ENCODE measurements at places on chromosomes 3 and 15. TPM values are rescaled to one million over a fixed set of nuclear protein-coding genes. Genes with fewer than 3 reads are reported as not detected.

DNA sequence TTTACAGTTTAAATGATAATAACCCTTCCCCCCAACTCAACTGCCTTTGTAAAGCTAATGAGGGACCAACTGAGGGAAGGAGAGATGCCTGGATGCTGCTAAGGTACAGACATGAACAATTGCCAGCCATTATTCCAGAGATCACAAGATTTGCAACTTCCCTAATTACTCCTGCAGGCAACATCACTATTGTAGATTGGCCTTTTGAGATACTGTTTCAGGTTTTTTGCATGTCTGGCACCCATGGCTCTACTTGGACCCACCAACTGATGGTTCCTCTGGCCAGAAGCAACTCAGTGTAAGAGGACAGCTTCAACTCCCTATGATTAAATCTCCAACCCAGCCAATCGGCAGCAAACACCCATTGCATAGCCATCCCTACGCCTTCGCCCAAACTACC, 478.7 kb downstream of the FHIT start:
- H3K27ac ChIP-seq, result no peak overlapping the region
- no peaks in the 10 kb centered on the region for H3K27me3 ChIP-seq
- no peak for DNase-seq
- H3K4me3 ChIP-seq, result no peak overlapping the region
- H3K4me1 ChIP-seq, result no peaks in the 10 kb centered on the region

GRCh38 chr3:175105066-175105465, 245.9 kb downstream of the NAALADL2 start:
- no peak overlapping the region for H3K4me3 ChIP-seq
- H3K4me1 ChIP-seq, result no peaks in the 10 kb centered on the region
- H3K36me3 ChIP-seq, result no peaks in the 10 kb centered on the region
- DNase-seq, result no peak

DNA sequence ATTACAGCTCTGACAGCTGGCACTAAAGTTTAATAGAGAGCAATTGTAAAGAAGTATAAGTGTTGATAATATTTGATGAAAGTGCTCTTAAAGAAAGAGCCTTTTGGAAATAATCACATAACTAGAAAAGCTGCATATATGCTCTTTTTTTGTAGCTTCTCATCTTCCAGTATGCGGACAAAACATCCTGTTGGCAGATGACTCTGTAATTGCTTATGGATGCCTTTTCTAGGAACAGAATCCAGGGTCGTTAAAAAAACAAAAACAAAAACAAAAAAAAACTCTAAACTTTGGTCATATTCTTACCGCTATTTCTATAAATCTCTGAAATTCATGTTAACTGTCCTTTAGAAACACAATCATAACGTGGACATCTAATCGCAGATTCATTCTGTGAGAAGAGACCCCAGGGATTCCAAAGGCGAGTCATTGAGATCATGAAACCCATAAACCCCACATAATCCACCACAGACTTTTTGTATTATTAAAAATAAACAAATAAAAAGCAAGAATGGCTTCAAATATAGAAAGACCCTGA, 109.8 kb downstream of the EPHA3 start:
- H3K27ac ChIP-seq, result no peak overlapping the region
- no peak for DNase-seq
- H3K27me3 ChIP-seq, result no peaks in the 10 kb centered on the region
- no peaks in the 10 kb centered on the region for H3K36me3 ChIP-seq
- H3K4me1 ChIP-seq, result no peaks in the 10 kb centered on the region

DNA sequence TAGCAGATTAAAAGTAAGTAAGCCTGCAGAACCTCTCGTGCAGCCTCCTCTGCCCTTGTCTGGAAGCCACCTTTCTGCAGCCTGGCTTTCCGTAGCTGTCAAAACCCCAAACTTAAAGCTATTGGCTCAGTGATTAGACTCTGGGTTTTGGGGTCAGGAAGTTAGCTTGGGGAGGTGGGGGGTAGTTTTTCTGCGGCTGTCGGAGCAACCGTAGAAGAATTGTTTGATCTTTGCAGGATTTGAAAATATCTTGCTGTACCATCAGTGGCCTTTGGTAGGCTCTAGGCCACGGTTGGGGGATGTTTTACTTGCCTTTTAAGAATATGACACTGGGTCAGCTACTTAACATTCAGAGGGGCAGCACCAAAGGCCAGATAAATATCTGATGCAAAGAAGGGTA, 88.4 kb upstream of the RASGRP1 start:
- H3K27me3 ChIP-seq, result peaks cover 5% of the 10 kb centered on the region
- no peaks in the 10 kb centered on the region for H3K4me1 ChIP-seq
- H3K4me3 ChIP-seq, result no peak overlapping the region
- no peak overlapping the region for H3K27ac ChIP-seq
- no peaks in the 10 kb centered on the region for H3K36me3 ChIP-seq
- no peak for DNase-seq

DNA sequence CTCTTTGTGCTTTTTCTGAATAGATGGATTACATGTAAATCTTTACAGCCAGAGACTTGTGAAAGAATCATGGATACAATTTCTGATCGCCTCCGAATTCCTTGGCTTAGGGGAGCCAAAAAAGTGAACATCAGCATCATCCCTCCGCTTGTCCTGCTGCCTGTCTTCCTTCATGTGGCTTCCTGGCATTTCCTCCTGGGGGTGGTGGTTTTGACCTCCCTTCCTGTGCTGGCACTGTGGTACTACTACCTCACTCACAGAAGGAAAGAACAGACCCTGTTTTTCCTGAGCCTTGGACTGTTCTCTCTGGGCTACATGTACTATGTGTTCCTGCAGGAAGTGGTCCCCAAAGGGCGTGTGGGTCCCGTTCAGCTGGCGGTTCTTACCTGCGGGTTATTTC, 5.9 kb downstream of the ZDHHC23 start:
- peaks cover 4% of the 10 kb centered on the region for H3K4me1 ChIP-seq
- H3K36me3 ChIP-seq, result no peaks in the 10 kb centered on the region
- no peak for DNase-seq

- no peak overlapping the region for H3K27ac ChIP-seq
- no peak overlapping the region for H3K4me3 ChIP-seq
Measured at GRCh38 chr3:9185701-9186100, 63.7 kb downstream of the SRGAP3 start.

DNA sequence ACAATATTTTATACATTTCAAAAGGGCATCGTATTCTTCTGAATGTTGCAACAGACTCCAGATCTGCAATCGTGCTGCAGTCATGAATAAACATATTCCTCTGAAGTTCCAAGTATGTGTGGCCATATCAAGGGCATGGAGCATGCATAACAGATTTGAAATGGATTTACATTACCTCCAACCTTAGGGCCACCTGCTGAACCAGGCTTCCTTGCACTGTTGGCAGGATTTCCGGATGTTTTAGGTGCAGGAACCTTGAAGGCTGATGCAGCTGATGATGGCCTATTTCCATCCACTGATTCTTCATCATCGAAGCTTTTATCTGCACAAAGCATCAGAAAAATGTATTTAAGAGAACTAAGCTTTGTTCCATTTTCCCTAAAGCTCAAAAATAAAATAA, 73.5 kb downstream of the CLASP2 start:
- H3K4me1 ChIP-seq, result peaks cover 29% of the 10 kb centered on the region
- H3K4me3 ChIP-seq, result no peak overlapping the region
- H3K27ac ChIP-seq, result no peak overlapping the region
- H3K36me3 ChIP-seq, result peaks cover 4% of the 10 kb centered on the region
- H3K27me3 ChIP-seq, result no peaks in the 10 kb centered on the region

GRCh38 chr15:41822957-41823356, 4.9 kb upstream of the JMJD7 start:
- H3K36me3 ChIP-seq, result peaks cover 67% of the 10 kb centered on the region
- DNase-seq, result no peak
- H3K4me1 ChIP-seq, result peaks cover 8% of the 10 kb centered on the region
- no peak overlapping the region for H3K27ac ChIP-seq
- no peak overlapping the region for H3K4me3 ChIP-seq

- H3K27ac ChIP-seq, result peak overlapping the region; percentile 66
- DNase-seq, result peak; percentile 59
- H3K27me3 ChIP-seq, result no peaks in the 10 kb centered on the region
- H3K36me3 ChIP-seq, result peaks cover 46% of the 10 kb centered on the region
- peaks cover 30% of the 10 kb centered on the region for H3K4me1 ChIP-seq
Measured at GRCh38 chr3:36891701-36892160, 53.1 kb downstream of the TRANK1 start.

DNA sequence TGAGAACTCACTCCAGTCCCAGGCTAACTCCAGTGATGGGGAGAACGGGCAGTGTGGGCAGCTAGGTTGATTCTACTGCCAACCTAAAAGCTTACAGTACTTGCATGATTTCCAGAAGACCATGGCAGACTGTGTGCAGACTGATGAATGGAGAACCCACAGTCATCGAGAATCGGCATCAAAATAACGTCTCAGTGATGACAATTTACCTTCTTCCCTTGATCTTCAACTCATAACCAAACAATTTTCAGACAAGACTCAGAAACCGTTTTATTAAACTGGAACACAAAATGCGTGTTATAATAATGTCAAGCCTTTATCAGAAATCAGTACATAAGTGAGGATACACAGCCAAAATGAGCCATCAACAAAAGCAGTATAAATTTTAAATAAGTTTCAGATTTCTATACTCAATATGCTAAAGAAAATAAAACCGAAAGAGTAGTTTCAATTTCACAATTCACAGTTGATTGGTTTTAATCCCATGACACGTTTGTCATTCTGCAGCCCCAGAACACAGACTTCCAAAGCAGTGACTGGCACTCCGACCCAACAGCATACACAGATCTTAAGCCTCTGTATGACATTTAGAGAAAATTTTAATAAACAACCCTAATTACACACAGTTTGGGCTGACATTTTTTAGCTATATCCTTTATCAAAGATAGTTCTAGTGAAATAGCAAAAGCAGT, 54.5 kb downstream of the ZMAT3 start:
- no peaks in the 10 kb centered on the region for H3K36me3 ChIP-seq
- H3K27me3 ChIP-seq, result no peaks in the 10 kb centered on the region
- DNase-seq, result no peak
- H3K27ac ChIP-seq, result no peak overlapping the region
- peaks cover 16% of the 10 kb centered on the region for H3K4me1 ChIP-seq

- no peaks in the 10 kb centered on the region for H3K27me3 ChIP-seq
- no peak overlapping the region for H3K27ac ChIP-seq
- no peak for DNase-seq
- H3K4me1 ChIP-seq, result no peaks in the 10 kb centered on the region
- no peak overlapping the region for H3K4me3 ChIP-seq
Measured at GRCh38 chr3:25944329-25944728, 154.4 kb downstream of the OXSM start.

- H3K36me3 ChIP-seq, result no peaks in the 10 kb centered on the region
- H3K4me1 ChIP-seq, result peaks cover 65% of the 10 kb centered on the region
- no peak for DNase-seq
- peak overlapping the region; percentile 58 for H3K27ac ChIP-seq
- no peaks in the 10 kb centered on the region for H3K27me3 ChIP-seq
- H3K4me3 ChIP-seq, result no peak overlapping the region
Measured at GRCh38 chr3:67646586-67647234, 7.7 kb downstream of the SUCLG2 start.

DNA sequence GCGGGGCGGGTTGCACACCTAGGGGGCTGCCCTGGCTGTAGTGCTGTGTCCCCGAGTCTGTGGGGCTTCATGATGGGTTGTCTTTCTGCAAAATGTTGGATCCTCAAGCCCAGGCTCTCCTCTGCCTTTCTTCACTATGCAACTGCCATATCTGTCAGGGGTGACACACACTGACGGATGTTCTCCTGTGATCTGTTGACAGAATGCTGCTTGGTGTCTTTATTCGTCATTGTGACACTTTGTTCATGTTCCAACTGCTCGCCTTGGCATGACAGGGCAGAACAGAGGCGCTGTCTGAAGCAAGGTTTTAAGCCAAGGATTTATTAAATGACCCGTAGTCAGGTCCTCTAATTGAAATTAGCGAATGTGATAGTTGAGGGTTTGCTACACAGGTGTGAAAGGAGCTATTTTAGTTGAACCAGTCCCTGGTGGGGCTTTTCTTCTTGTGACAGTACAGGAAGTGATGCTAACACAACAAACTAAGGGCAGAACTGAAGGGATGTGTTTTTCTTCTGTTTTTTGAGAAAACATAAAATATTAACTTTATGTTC, 173.4 kb downstream of the MCTP2 start:
- H3K36me3 ChIP-seq, result no peaks in the 10 kb centered on the region
- peaks cover 11% of the 10 kb centered on the region for H3K4me1 ChIP-seq
- DNase-seq, result no peak
- peaks cover 6% of the 10 kb centered on the region for H3K27me3 ChIP-seq

Gene SERF2
- 900 TPM for total RNA-seq

Gene POU1F1
- not detected for total RNA-seq

Gene CHRNA7
- 0.60 TPM for total RNA-seq

Gene IL5RA
- total RNA-seq, result not detected

Gene ABTB1
- total RNA-seq, result 29.9 TPM

All from left ventricle myocardium inferior (tissue), 1 donor.